8988T (cell line): ENCODE measurements at places on chromosomes 16 and 17.

DNA sequence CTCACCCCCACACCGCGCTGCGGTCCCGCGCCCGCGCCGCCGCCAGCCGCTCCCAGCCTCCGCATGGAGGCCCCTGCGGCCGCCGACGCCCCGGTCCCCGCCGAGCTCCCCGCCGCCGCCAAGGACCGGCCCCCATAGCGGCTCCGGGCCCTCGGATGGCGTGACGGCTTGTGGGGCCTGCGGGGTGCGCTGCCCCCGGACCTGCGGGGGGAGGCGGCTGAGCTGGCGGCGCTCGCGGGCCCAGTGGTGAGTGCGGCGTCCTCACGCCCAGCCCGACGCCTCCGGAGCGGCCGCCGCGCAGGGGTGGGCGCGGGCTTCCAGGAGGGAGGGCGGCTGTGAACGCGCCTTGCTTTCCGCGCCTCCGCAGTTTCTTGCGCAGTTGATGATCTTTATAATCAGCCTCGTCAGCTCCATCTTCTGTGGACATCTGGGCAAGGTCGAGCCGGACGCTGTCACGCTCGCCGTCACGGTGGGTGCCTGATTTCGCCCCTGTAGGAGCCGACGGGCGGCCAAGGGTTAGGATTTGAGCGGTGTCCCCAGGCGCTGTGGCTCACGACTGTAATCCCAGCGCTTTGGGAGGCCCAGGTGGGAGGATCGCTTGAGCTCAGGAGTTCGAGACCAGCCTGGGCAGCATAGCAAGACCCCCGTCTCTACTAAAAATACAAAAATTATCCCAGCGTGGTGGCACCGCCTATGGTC, 46.4 kb downstream of the SLC47A1 start:
- no peak for DNase-seq

DNA sequence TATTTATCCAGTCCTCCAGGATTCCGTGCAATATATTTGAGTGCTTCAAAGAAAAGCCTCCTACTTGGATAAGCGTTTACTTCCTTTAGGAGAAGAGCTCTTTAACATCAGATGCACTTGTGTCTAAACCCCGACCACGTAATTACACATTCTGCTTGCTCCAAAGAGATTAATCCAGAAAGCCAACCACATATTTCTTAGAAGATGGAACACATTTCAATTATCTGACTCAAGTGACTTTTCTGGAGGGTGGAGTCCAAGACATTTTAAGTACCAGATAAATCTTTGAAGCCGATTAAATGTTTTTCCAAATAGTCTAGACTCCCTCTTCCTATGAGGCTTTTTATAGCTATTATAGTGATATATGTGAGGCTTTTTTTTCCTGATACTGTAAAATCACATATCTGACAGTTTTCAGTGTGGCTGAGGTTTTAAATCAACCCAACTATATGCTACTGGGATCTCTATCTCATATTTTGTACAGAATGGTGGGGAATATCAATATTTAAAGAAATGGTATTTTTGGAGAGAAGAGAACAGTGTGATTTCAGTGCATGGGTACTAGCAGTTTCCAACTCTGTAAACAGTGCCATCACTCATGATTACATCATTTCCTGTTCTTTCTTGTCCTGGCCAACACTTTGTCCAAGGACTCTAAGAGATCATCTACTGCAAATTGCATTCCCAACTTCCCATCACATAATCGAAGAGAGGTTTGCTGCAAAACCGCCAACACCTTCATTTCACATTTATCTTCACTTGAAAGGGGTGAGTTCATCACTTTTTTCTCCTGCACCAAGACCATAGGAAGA, 192.4 kb upstream of the HSBP1 start:
- DNase-seq = no peak

DNA sequence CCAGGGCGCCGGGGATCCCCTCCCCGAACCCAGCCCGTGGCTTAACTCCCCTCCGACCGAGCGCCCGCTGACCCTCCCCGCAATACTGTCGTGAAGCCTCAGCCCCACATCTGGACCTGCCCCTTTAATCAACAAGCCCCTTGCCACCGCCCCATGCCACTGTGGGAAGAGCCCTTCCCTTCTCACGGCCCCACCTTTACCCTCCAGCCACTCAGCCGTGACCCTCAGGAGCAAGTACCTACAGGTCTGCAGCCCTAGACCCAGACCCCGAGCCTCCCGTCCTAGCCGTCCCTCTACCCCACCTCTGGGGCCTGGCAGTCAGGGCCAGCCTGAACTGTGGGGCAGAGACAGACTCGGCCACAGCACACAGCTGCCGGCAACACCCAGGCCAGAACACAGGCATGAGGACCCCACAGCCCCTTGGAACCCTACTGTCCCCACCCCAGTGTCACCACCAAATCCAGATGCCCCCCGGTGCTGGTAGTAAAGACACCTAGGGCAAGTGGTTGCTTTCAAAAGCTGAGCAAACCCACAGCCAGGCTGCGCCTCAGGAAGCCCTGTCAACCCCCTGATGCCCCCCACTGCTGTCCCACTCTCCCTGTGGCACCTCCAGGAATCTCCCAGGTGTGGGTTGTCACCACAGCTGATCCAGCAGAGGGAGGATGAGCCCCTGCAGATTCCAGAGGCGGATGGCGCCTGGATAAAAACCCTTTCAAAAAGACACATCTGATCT, 1.4 kb downstream of the NXPH3 start:
- no peak for DNase-seq

GRCh38 chr17:17934806-17935205, 37.4 kb downstream of the TOM1L2 start:
- no peak for DNase-seq

GRCh38 chr17:11618861-11619566, 20.7 kb downstream of the DNAH9 start:
- no peak for DNase-seq

- DNase-seq = no peak
Measured at GRCh38 chr17:74296548-74296936, 22.5 kb downstream of the DNAI2 start.

DNA sequence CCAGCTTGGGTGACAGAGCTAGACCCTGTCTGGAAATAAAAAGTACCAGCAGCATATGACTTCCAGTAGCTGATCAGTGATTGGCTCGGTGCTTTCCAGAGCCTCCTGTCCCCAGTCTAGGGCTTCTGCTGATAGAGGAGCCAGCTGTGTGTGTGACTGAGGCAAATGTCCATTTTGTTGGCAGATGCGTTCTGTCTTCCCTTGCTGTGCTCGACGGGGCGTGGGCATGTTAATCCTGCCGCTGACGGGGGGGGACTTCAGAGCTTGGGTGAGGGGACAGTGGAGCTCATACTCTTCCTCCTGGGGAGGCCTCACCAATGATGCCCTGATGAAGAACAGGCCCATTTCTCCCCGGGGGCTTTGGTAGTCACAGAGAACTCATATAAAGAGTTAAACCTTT, 14.6 kb downstream of the KCTD2 start:
- DNase-seq = no peak

DNA sequence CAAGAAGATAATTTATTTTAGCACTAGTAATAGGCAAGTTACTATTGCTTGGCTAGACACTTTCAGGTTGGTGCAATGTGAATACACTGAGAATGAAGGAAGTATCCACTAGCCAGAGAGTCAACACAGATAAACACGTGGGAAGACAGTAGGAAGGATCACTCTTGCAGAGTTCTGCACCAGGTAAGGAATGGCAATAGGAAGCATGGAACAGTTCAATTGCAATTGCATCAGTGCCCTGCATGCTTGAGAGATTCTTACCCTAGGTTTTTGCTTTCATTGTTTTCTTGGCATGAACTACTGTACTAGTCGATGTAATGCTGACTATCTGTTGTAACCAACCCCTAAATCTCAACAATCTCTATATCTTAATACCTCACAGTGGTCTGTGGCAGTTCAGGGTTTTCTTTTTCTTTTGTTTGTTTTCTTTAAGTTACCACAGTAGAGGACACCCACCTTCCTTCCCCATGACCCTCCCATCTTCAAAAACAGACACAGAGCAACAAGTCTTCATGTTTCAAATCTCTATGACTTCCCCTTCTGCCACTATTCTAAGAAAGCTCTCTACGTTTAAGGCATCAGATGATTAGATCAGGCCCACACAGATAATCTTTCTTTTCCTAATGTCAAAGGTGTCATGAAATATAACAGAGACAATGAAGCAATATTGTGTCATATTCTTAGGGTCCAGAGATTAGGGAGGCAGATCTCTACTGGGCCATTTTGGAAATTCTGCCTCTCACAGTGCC, 18.1 kb upstream of the ABCA8 start:
- DNase-seq = no peak

DNA sequence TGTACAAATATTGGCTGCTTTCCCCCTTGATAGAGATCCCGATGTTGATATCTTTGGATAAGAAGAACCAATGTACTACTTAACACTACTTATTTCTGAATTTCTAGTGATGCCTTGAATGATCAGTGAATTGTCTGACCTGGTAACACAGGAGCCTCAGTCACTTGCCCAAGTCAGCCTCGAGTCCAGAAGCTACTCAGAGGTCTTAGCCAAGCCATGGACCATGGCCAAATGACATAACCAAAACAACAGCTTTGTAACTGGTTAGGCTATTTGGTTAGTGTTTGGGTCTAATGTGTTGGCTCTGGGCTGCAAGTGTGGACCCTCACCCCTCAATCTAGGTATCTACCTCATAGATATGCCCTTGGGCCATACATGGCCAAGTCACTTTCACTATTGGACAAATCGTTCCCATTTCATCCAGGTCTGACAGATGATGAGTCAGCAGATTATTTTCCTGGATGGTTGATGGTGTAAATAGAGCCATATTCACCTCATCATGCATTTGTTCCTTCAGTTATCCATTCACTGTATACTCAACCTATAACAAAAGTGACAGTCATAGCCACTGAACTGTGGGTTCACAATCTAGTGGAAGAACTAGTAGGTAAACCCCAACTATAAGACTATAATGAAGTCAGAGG, 3.5 kb downstream of the RBFOX1 start:
- DNase-seq = no peak

DNA sequence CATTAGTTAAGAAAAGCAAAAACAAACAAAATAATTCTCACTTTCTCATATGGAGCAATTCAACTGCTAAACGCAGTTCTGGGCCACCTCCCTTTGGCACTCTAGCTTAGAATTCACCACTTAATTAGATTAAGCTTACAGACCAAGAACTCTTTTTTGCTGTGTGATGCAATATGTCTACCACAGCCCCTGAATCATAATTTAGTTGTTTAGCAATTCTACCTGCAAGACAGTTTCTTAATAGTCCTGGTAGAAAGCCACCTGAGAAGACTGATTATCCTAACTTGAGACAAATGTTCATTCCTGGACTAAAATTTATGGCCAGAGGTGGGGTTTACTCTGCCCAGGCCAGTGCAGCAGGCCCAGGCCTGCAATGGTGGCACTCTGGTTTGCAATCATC, 205.9 kb downstream of the HS3ST3A1 start:
- no peak for DNase-seq

DNA sequence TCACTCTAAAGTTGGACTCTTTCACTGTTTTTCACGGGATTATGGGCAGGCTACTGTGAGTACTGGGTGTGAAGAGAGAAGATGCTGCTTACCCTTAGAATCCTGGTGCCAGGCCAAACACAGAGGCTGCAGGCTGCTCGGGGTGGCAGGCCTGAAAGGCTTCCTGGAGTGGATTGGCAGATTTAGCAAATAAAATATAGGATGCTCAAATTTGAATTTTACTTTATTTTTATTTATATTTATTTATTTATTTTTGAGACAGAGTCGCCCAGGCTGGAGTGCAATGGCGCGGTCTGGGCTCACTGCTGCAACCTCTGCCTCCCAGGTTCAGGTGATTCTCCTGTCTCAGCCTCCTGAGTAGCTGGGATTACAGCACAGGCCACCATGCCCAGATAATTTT, 14.9 kb upstream of the STAC2 start:
- DNase-seq = no peak

DNA sequence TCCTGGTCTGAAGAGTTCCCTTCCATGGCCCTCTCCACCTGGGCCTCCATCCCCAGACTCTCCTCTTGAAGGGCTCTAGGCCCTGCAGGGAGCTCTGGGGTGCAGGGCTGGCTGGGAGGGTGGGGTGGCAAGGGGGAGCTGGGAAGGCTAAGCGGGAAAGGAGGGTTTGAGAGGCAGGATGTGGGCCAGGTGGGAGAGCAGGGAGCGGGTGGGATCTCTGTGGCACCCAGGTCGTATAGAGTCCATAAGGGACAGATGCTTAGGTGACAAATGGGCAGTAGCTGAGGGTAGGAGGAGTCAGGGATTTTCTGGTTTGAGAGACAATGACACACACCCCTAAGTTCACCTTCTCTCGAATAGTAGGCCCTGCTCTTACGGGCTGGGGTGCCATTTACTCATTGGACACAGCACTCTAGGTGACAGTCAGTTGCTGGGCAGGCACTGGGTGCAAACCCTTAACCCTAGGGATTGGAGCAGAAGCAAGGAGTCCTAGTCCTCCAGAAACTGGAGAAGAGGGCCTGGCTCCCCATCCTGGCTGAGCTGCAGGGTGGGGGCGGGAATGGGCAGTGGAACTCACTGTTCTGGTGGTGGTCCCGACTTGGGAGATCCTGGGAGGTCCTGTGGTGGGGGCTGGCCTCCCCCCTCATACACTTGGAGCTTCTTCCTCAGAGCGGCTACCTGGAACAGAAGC, 15.3 kb downstream of the KIF18B start:
- DNase-seq = no peak

GRCh38 chr17:67980456-67980855, 15.8 kb downstream of the C17orf58 start:
- DNase-seq = no peak

DNA sequence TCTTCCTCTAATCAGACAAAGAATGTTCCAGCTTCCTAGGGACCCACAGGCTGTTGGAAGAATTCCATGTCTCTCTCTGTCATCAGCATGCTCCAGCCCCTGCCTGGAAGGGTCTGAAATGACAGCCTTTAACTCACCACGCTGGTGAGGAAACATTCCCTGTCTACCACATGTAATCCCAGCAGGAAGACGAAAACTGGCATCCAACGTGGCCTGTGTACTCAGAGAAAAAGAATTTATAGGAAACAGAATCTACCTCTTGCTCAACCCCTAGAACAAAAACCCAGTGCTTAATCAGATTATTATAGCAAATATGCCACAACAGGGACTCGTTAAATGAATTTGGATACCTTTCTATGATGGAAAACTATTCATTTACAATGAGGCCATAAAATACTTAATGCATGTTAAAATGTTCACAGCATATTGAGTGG, 147.3 kb upstream of the FOXF1 start:
- peak; percentile 45 for DNase-seq
